ENCODE measurements at places on chromosomes 12 and 14.

GRCh38 chr12:117019866-117020265, 79.3 kb downstream of the TESC start:
- no peak for DNase-seq

GRCh38 chr12:40768125-40768864, 76.1 kb downstream of the CNTN1 start:
- no peak for DNase-seq

- no peak for DNase-seq
Measured at GRCh38 chr12:5503774-5504173, 71.9 kb downstream of the NTF3 start.

DNA sequence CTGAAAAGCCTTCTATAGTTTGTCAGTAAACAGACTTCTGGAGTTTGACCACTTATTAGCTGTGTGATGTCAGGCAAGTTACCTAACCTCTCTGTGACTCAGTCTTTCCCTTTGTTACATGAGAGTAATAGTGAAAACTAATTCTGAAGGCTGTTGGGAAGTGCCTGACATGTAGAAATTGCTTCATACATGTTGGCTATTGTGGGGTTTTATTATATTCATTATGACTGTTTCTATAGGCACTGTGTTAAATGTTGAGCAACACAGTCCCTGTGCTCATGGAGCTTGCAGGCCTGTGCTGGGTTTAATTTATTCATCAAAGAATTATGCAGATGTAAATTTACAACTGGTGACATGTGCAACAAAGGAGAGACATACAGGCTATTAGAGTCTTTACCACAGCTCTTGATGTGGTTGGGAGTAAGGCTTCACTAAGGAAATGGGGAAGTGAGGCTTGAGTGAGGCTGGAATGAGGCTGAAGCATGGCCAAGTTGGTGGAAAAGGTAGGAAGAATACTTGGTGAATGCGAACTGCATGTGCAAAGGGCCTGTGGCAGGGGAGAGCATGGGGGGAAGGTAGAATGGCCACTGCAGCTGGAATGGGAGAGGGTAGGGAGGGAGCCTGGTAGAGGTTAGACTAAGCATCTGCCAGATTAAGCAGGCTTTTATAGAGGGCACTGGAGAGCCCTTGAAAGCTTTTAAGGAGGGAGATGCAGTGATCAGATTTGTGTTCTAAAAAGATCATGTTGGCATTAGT, 236.4 kb upstream of the CRY1 start:
- no peak for DNase-seq

GRCh38 chr12:63841571-63841970, 2.9 kb upstream of the SRGAP1 start:
- DNase-seq = no peak

- no peak for DNase-seq
Measured at GRCh38 chr14:72812292-72812851, 81.5 kb downstream of the DPF3 start.

- no peak for DNase-seq
Measured at GRCh38 chr12:8817856-8818255, 4.6 kb upstream of the A2ML1 start.

DNA sequence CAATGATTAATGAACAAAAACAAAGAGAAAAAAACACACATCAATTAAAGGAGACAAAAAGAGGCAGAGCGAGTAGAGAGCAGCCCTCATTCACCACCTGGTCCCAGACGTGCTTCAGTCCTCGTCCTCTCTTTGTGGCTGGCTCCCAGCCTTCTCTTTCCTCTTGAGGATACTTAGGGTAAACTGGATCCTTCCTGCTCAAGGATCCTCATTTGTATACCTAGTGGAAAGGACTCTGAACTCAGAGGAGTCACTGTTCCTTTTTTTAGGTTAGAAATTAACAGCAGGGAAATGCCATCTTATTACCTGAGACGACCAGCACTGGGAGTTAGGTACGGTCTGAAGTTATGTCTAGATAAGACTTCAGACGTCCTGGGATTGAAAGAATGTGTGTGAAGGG, 9.7 kb downstream of the MLEC start:
- DNase-seq = no peak

DNA sequence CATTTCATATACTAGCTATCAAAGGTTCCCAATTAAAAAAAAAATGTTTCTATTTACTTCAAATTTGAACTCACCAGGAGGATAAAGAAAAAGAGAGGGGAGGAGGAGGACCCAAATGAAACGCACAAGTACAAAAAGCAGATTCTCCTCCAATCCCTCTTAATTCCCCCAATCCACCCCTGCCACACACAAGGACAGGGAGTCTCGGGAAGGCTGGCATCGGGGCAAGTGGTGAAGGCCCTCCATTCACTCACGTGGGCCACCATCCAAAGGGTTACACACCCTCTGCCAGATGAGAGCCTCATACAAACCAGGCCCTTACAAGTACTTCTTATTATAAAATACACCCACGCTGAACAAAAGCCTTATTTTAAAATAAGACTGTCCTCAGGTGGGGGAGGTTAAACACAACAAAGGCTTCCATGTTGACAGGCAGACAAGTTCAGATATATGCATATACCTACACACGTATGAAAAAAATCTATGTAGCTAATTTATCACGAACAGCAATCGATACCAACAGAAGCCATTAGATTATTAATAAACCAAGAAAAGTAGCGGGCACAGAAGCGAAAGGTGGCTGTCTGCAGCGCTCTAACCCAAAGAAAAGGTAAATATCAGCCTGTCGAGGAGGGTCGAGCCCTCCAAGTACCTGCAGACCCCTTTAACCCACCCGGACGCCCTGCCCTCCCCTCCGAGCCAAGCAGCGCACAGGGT, 1.5 kb downstream of the ATP2B1 start:
- no peak for DNase-seq

- DNase-seq = no peak
Measured at GRCh38 chr14:21202463-21203358, 46.8 kb upstream of the OR5AU1 start.

DNA sequence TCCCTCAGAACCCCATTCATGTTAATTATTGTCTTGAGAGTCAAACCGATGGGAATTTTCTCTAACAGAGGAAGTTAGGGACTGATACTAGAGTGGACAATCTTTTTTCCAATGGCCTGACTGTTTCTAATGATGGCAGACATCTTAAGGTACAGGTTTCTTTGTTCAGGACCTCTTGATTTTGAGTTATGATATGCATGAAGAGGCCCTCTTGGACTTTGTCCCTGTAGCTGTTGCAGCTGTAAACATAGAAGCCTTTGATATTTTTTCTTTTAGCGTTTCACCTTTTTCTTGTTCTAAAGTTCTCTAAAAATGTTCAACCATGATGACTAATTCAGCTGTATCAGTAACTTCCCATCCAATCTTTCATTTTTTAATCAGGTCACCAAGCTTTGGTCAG, 53.0 kb downstream of the LGR5 start:
- no peak for DNase-seq

DNA sequence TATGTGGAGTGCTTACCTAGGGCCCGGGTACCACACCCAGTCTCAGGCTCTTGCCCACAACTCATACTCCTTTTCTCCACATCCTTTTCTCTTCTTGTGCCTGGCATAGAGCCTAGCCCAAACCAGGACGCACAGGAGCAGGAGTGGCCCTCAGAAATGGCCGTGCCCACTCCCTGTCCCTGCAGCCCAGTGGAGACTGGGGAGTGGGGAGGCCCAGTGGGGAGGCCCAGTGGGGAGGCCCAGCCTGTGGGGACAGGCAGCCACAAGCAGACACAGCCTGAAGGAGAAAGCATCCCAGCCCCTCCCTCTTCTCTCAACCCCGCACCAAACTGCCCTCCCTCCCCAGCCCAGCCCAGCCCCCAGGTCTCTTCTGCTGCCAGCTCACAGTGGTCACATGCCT, 196.8 kb downstream of the KIF26A start:
- DNase-seq = no peak

- peak; percentile 14 for DNase-seq
Measured at GRCh38 chr12:38544330-38545066, 227.9 kb downstream of the ALG10B start.

DNA sequence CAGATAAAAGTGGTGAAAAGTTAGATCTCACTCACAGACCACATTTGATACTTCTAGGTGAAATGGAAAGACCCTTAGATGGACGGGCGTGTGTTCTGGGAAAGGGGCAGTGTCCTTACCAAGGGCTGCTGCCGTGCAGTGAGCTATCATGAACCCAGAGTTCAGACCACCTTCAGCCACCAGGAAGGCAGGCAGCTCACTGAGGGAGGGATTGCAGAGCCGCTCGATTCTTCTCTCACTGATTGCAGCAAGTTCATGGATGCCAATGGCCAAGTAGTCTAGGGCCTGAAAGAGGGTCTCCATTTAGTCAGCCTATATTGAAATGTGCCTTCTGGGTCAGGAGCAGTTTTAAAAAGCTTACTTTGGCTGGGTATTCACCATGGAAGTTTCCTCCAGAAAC, 15.7 kb downstream of the HAL start:
- no peak for DNase-seq

GRCh38 chr12:8075935-8076334, 6.1 kb upstream of the NECAP1 start:
- no peak for DNase-seq

GRCh38 chr12:109347589-109347988, at the start of gene MYO1H:
Gene MYO1H (plus strand): TSS chr12:109347900. CDS start chr12:109347961, 61 bp downstream.
- no peak for DNase-seq

DNA sequence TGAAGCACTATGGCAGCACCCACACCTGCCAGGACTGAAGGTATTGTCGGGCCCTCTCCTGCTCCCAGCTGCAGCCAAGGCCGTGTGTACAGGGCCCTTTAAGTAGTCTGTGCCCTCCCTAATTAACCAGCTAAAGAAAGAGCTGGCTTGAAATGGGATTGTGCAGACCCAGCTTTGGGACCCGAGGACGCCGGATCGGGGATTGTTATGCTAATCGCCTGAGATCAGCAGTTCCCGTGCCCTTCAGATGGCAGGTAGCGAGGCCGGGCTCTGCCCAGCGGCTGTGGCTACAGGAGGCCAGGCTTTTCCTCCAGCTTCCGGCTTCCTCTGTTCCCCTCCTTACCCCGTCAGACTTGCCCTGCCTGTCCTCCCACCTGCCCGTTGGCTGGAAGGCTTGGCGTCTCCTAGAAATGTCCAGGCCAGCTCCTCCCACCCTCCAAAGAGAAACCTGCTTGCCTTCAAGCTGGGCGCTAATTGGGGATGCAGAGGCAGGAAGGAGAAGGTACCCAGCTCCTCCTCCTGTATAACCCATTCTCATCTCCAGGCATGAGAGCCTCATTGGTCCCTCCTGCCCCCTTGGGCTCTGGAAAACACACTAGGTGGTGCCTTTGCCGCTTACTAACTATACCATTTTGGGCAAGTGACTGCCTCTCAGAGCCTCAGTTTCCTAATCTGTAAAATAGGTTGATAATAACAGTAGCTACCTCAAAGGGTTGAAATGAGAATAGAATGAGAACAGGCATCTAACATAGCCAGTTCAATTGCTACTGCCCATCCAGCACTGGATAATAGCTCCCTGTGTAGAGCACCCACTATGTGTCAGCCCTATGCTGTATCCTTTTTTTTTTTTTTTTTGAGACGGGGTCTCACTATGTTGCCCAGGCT, 25.8 kb upstream of the MSI1 start:
- no peak for DNase-seq

DNA sequence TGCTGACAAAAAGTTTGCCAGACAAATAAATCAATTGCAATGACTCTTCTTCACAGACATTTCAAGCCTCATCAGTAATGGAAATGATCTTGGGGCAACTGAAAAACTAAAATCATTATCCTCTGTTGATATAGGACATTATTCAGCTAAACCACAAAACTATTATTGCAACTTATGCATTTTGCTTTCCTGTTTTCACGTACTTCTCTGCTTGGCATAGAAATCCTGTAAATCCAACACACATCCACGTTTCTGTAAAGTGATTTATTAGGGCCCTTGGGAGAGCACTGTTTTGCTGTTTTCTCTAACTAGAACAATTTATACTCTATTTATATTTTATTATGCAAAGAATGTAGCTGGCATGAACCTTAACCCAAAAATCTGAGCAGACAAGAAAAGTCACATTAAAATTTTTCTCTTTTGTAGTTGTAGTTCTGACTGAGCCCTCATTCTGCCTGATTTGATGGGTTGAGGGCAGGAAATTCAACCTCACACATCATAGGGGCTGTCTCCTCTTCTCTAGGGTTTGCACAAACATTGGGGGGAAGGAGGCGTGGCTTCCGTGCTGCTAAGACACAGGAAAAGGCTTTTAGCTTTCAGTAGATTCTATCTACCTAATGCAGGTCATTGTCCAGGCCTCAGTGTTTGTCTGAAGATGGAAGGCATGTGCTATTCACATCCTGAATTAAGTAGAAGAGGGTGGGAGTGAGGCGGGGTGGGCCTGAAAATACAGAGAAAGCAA, 11.5 kb upstream of the NUP107 start:
- no peak for DNase-seq

DNA sequence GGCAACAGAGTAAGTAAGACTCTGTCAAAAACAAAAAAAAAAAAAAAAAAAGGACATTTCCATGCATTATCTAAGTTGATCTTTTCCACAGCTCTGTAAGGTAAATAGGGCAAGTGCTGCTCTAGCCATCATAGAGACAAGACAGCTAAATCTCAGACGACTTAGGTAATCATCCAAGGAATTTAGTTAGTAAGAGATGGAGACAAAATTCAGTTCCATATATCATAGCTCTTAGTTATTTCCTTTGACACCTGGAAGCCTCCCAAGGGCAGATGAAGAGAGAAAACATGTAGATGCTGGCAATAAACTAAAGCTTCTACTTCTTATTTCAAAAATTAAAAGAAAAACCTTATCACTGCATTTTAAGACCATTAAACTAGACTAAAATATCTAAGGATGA, 48.7 kb downstream of the ST8SIA1 start:
- no peak for DNase-seq

- DNase-seq = no peak
Measured at GRCh38 chr12:78096909-78097597, 266.4 kb downstream of the NAV3 start.

DNA sequence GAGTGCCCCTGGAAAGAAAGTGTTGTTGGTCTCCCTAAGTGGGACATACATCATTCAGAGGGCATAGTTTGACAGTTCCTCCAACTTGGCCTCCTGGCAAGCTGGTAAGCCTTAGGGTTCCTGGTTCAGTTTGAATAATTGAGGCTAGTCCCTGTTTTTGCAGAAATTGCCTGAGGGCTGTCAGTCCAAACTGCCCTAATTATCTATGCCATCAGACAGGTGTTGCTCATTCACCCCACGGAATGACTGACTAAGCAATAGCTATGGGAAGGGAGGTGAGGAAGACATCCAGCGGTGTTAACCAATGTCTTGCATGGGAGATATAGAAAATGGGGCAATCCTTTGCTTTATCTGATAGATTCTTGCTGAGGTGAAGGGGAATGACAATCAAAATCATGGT, 37.6 kb downstream of the SPTSSA start:
- DNase-seq = no peak

GRCh38 chr12:23621900-23622299, 327.6 kb downstream of the SOX5 start:
- DNase-seq = no peak

- no peak for DNase-seq
Measured at GRCh38 chr14:63459738-63460137, 83.4 kb downstream of the PPP2R5E start.

- DNase-seq = no peak
Measured at GRCh38 chr14:87691042-87691881, 301.7 kb downstream of the GALC start.

- no peak for DNase-seq
Measured at GRCh38 chr12:90237841-90238240, 529.2 kb upstream of the ATP2B1 start.
